ENCODE measurements at places on chromosomes 11 and 22. TPM values are rescaled to one million over a fixed set of nuclear protein-coding genes. Genes with fewer than 3 reads are reported as not detected.

The OLFML1 gene
- total RNA-seq = not detected

The CACNA1I gene
- 0.02 TPM for total RNA-seq

The RAB38 gene
- 0.83 TPM for total RNA-seq

The B3GAT1 gene
- total RNA-seq = not detected

The TRIM29 gene
- 11.1 TPM for total RNA-seq

The OR8J3 gene
- not detected for total RNA-seq

The KRTAP5-4 gene
- not detected for total RNA-seq

The OR51A2 gene
- total RNA-seq = not detected

The NRIP3 gene
- 0.81 TPM for total RNA-seq

The GAS2L1 gene
- 34.4 TPM for total RNA-seq

The CABP2 gene
- not detected for total RNA-seq

The PDGFB gene
- total RNA-seq = 4.2 TPM

The LDHAL6A gene
- not detected for total RNA-seq

The SEZ6L gene
- not detected for total RNA-seq

The NOX4 gene
- not detected for total RNA-seq

The ADM gene
- 119 TPM for total RNA-seq

The DEUP1 gene
- not detected for total RNA-seq

The RFPL2 gene
- 0.07 TPM for total RNA-seq

The SLC22A8 gene
- total RNA-seq = not detected

The SCO2 gene
- 9.9 TPM for total RNA-seq

Data from A549 treated with CORT108297 at 1 μM for 4 hours (cell line).